ENCODE measurements at places on chromosomes 2 and 18.

GRCh38 chr2:194087089-194087958, 1569.7 kb upstream of the SLC39A10 start:
- no peak for DNase-seq

DNA sequence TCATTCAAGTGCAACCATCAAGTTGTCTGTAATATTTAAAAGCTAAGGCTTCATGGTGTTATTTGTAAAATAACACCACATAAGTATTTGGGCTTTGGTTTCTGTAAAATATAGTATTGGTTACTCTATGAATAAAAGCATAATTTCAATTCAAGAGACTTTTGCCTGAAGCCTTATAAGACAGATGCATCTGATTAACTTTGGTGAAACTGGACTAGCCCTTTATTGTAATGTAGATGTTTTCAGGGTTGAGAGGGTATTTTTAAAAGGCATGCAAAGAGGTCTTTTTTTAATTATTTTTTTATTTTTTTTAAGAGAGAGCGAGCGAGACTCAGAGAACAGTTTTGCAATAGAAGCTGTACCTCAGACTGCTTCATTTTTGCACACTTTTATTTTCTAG, 66.5 kb downstream of the ASXL3 start:
- DNase-seq = no peak

GRCh38 chr2:63743170-63743981, 98.3 kb upstream of the UGP2 start:
- DNase-seq = no peak

DNA sequence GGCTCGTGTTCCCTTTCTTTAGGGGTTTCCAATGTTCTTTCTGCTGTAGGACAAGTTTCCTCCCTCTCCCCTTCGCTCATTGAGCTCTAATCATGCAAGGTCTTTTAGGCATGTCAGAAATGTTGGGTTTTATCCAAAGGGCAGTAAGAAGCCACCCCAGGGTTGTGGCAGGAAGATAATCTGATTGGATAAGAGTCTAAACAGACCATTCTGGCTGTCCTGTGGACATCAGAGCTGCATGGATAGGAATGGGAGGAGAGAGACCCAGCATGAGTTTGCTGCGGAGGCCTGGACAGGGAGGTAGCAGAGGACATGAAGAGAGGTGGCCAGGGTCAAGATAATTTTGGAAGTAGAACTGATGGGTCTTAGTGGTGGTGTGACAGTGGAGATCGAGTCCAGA, 88.2 kb downstream of the ACKR3 start:
- no peak for DNase-seq

DNA sequence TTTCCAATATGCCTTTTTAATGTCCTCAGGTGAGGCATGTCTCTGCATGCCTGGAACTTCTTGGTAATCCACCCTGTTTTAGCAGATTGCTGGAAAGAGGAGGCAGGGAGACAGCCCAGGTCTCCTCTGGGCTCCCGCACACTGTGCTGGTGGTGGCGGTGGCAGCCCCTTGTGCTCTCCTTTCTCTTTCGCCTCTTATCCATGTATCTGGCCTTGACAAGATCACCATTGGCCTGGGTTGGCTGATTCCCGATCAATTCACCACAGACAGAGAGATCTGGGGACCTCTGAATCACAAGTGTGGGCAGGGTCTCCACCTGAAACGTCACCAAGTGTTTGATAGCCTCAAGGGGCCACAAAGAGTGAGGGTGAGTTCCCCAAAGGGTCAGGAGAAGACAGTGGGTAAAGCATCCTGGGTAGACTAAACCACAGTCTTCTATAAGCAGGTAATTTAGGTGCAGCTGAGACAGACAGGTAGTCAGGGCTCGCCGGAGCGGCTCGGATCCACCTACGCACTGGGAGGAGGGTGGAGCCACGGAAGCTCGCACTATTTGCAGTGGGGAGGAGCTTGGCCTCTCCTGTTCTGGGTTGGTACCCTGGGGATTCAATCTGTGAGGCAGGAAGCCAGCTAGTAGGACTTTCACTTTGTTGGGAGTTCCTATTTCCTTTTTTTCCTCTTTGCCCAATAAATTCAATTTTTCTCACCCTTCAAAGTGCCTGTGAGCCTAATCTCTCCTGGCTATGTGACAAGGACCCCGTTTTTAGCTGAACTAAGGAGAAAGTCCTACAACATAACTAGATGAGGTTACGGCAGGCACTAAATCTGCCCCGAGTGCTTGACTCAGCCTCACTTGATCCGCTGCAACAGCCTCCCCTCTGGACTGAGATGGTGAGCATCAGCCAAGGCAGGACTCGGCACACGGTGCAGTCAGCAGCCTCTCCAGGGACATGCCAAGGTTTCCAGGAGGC, 57.6 kb downstream of the SLC4A3 start:
- no peak for DNase-seq

- no peak for DNase-seq
Observed at GRCh38 chr2:29459445-29460179, 344.4 kb downstream of the CLIP4 start.

DNA sequence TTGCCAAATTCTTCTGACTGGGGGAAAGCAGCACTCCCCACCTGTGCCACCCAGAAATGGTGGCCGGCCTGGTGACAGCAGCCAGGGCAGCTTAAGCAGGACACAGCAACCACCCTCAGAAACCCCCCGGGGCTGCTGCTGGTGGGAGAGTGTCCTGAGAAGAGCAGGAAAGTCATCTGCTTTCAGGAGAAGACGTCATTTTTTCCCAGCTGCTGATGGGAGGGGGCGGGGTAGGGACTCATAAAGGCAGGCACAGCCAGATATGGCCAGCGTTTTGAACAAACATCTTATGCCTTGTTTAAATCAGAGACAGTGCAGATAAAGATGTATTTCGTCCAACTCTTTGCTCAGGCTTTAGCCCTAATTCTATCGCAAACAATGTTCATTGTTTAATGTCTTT, 139.5 kb downstream of the LRRC30 start:
- DNase-seq = no peak

DNA sequence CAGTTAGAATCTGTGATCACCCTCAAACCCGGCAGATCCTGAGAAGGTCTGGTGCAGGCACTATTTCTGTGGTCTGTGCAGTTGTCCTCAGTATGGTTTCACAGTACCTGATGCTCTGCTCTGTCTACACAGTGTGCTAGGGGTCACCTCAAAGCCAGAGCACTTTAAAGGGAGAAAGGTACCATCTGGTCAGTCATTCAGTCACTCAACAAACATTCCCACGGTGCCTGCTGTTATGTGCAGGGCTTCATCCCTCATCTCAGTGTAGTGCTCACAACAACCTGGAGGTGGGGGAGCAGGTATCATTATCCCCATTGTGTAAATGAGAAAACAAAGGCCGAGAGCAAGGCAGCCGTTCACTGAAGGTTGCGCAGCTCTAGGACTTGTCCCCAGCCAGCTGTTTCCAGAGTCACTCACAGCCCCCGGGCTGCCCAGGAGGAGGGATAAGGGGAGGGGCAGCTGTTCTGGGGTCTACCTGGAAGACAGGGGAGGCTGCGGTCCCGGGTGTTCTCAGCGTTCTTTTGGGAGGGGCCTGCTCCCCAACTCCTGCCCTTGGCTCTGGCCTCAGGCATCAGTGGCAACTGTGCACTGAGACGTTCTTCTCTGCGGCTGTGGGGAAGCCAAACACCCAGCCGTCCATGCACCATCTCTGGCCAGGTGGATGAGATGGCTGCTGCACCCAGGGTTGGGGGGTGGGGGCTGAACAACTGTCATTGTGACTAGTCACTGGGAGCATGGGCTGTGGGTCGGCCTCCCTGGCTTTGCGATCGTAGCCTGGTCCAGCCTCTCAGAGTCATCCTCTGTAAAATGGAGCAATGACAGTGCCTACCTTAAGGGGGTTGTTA, 9.2 kb downstream of the INHBB start:
- no peak for DNase-seq

GRCh38 chr2:183059561-183059960, 19.0 kb upstream of the DUSP19 start:
- DNase-seq = no peak

DNA sequence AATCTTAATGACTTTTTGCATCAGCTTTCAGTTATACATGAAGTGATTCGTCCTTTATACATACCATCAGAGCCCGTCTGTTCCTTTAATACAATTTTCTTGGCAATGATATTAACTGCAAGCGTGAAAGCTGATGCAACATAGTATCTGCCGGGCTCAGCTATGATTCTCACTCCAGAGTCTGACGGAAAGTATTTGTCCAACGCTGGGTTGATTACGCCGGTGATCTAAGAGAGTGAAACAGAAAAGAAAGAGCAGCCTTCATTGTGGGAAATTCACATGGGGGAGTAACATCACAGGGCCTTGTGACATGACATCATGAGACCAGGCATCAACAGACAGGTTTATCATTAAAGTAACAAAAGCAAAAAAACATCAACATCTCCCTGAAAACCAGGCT, 6.2 kb downstream of the ODC1 start:
- DNase-seq = no peak

DNA sequence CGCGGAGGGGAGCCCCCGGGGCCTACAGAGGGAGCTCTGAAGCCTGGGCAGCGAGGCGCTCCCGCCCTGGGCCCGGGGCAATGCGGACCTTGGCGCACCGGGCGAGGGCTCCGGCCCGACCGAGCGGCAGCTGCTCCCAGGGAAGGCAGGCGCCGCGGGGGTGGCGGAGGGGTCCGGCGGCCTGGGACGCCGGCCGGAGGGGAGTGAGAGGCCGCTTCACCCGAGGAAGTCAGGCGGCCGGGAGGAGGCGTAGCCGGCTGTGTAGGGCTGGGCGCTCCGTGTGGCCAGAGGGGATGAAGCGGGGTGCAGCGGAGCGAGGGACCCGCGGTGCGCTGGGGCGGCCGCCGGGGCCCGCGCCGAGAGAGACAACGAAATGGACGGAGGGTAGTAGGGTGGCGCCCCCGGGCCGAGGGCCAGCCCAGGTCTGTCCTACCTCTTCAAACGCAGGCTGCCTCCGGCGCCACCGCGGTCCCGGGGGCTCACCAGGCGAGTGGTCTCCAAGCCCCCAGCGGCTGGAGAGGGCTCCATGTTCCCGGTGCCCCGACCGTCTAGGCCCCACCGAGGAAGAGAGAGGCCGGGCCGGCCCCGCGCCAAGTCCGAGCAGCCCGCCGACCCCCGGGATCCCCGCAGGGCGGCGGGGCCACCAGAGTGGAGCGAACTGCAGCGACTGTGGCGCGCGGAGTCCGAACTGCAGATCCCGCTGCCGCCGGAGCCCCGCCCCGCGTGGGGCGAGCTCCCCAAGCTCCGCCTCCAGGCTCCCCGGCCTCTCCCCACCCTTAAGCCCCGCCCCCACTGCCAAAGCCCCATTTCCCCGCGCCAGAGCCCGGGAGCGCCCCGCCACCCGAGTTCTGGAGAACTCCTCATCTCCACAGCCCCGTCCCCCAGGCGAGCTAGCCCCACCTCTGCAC, at the start of gene SLC30A3:
Gene SLC30A3 (minus strand): TSS at position 669 of the 908 bp plus-strand sequence. CDS start 141 bp downstream, at position 528.
- no peak for DNase-seq

- no peak for DNase-seq
Observed at GRCh38 chr2:202378662-202379358, 2.7 kb downstream of the BMPR2 start.

- DNase-seq = no peak
Observed at GRCh38 chr18:63109802-63110201, 209.8 kb downstream of the BCL2 start.

DNA sequence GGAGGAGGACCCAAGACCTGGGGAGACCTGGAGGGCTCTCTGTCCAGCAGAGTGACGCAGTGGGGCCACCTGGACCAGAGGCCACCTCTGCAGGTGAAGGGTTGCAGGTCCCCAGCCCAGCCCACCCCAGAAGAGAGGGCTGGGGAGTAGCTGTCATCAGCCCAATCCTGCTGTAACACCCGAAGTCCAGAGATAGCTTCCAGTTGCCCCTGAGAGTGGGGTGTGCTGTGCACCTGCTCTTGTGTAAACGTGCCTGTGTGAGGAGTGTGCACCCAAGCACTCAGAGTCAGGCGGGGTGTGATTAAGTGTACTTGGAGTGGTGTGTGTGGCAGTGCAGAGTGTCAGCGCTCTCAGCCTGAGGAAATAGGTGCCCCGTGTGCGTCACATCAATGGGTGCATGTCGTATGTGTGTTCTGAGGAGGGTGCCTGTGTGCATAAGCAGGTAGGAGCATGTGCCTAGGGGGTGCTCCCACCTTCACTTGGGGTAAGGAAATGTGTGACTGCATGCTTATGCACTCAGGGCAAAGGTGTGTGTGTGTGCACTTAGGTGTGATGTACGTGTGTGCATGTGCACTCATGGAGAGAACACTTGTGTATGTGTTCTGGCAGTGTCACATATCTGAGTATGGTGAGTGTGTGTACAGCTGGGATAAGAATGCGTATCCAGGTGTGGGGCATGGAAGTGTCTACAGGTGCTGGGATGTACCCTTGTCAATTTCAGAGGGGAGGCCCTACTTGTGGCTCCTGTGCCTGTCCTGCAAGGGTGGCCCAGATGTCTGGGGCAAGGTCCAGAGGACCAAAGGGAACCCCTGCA, 672 bp downstream of the ATP6V1B1 start:
- DNase-seq = no peak

- no peak for DNase-seq
Observed at GRCh38 chr2:156005531-156005930, 327.0 kb downstream of the NR4A2 start.

- DNase-seq = no peak
Observed at GRCh38 chr18:6793986-6794385, 64.5 kb downstream of the ARHGAP28 start.

DNA sequence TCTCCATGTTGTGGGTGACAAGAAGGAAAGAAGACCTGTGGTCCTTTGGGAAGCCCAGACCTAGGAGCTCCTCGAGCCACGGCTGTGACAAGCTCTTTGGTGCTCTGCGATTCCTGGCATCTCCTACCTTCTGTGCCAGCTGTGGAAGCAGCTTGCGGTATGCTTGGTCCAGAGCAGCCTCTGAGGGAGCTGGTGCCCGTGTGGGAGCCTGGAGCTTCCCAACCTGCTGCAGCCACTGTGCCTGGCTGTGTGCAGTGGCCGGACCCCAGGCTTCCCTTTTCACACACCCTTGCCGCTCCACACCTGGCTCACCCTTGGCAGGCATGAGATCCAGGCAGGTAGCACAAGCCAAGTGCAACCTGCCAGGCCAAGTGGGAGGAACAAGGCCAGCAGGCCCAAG, 1328.6 kb upstream of the SLC39A10 start:
- no peak for DNase-seq

DNA sequence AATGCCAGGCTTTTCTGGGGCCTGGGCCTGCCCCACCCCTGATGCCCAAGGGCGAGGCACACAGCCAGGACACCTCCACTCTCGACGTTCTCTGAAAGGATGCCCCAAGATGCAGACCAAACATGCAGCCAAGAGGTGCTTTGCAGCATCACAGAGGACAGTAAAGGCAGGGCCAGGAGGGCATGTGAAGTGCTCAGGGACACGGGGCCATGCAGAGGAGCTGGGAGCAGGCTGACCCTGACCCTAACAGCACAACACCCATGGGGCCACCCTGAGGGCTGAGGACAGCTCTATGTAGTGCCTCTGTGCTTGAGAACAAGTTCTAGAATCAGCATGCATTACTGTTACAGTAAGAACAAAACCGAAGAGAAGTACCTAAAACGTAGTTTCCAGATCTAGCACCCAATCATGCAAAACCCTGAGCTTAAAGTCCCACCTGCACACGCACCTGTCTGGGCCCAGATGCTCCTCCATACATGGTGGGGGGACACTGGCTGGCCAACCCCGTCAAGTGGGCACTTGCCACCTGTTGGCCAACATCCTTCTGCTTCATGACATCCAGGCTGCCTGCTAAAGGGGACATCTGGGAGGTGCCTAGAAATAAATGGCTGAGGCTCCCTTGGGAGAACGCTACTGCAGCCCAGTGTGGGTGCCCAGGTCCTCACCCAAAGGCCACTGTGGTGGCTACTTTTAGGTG, 15.4 kb downstream of the HS6ST1 start:
- DNase-seq = no peak

- DNase-seq = no peak
Observed at GRCh38 chr2:227853765-227854271, 17.6 kb upstream of the DAW1 start.

GRCh38 chr2:101737478-101738255, 40.2 kb downstream of the MAP4K4 start:
- DNase-seq = no peak

- no peak for DNase-seq
Observed at GRCh38 chr2:12675352-12675795, 41.4 kb upstream of the TRIB2 start.

All from C1 segment of cervical spinal cord (tissue), 14 donors.